Germinal center (tissue), 1 donor: ENCODE measurements at places on chromosomes 13 and 19.

GRCh38 chr19:48248081-48248833, 7.5 kb downstream of the CARD8 start:
- DNase-seq: no peak

- no peak for DNase-seq
Observed at GRCh38 chr13:105572401-105572800, 963.1 kb downstream of the EFNB2 start.

DNA sequence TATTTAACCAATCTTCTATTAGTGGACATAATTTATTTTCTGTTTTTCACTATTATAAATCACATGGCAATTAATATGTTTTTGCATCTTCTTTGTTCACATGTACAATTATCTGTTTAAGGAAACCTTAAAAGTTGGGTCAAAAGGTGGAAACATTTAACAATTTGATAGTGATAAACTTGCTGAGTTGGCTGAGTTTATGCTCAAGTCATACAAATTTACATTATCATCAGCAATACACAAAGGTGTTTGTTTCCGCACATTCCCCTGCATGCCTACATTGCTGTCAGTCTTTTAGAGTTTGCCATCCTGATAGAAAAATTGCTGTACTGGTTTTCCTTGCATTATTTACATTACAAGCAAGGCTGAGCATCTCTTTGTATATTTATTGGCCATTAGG, 139.5 kb downstream of the KCNRG start:
- no peak for DNase-seq

- DNase-seq: peak; percentile 65
Observed at GRCh38 chr19:5403968-5404640, 51.1 kb upstream of the ZNRF4 start.

- no peak for DNase-seq
Observed at GRCh38 chr19:7098096-7098495, 28.6 kb downstream of the ZNF557 start.

DNA sequence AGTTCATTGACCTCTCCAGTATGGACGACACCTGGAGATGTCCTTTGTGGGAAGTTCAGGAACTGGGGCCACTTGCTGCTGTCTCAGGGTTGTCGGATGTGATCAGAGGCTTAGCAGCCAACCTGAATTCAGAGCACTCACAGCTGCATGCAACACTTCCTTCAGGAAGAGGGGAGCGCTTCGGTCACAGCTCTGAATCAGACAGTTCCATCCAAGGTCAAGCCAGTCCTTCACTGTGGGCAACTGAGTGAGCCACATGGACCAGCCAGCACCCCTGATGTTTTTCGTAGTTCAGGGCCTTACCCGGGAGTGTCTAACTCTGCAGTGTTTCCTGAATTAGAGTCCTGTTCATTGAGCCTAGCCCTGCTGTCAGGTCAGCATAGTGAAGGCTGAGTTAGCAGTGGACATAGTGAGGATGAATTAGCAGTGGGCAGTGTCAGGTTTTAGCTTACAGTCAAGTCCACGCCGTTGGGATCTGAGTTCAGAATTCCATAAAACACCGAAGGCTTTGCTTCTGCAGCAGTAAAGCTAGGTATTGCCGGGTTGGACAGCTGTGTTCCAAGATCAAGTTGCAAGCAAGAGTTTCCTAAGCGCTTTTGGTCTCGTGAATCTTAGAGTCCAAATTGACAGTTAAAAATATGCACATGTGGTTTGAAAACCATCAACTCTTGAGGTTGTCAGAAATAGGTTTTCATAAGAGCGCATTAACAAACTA, 5.1 kb downstream of the ZNF555 start:
- DNase-seq: no peak

GRCh38 chr19:1295169-1296012, 9.7 kb downstream of the EFNA2 start:
- DNase-seq: peak; percentile 82

DNA sequence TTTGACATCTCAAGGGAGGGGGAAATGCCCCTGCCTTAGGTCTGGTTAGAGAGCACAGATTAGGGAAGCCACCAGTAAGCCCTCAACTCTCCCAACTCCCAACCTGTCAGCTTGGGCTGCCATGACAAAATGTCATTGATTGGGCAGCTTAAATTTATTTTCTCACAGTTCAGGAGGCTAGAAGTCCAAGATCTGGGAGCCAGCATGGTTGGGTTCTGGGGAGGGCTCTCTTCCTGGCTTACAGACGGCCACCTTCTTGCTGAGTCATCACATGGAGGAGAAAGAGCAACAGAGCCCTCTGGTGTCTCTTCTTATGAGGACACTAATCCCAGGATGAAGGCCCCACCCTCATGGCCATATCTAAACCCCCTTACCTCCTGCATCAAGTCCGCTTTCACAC, 24.2 kb downstream of the C19orf12 start:
- DNase-seq: no peak

GRCh38 chr13:96958286-96958891, 35.9 kb downstream of the OXGR1 start:
- DNase-seq: peak; percentile 2

DNA sequence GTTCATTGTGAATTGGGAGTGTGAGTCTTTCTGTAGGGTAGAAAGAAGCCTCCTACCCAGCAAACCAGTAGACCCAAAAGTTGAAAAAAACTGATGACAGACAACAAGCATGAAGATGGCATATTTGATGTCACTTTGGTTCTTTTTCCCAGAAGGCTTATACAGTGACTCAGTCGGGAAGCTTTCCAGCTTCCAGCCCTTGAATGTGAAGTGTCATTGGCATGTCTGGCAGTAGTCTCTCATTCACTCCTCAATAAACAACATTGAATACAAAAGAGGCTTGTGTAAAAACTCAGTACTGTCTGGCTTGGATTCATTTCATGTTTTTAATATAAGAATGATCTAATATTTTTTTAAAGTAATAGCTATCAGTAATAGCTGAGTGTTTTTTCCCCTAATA, 68.7 kb downstream of the IPO5 start:
- DNase-seq: no peak

DNA sequence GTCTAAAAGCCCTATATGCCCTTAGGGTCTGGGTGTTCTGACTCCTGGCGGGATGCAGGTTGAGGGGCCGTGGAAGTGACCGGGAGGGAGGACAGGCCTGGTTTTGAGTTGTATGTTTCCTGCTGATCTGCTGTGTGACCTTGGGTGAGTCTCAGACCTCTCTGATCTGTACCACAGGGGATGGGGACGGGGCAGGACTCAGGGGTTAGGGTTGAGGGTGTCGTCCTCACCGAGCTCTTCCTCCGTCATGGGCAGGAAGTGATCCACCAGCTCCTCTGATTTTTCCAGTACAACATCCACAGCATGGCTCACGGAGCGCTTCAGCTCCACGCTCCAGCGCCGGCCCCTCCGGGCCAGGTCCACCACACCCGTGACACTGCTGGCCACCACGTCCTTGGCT, 6.2 kb downstream of the PLIN5 start:
- no peak for DNase-seq

- DNase-seq: peak; percentile 70
Observed at GRCh38 chr19:2455851-2456570, 748 bp downstream of the LMNB2 start.

DNA sequence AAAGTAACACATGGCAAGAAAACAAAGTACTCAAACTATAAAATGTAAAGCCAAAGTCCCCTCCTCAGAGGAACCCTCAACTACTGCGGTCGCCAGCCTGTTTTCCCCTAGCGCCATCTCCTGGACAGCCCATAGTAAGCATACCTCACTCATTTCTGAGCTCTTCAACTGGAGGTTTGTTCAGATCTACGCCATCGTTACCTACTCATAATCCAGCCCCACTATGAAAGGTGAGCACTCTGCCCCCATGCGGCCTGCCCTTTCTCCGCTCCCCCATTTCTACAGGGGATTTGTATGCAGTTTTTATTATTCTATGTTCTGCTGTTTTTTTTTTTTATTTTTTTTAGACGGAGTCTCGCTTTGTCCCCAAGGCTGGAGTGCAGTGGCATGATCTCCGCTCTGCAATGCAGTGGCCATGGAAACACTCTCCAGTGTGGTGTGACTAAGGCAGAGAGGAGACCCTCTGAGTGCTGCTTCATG, 26.2 kb downstream of the OPA3 start:
- DNase-seq: peak; percentile 92

DNA sequence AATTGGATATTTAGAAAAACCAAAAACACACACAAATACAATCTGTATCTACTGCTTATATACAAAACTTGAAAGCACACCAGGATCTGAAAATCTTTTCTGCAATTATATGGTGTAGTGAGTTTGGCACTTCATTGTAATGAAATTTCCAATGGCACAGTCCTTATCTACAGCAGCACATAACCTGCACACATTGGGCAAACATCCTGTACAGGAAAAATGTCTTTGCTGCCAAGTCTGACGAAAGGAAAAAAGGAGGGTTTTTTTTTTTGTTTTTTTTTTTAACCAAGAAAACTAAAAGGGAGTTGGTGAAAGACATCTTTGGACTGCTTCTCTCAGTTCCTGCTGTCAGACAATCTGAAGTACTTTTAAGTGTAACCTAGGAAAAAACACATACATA, 107.8 kb downstream of the FOXO1 start:
- DNase-seq: no peak

- no peak for DNase-seq
Observed at GRCh38 chr19:33273881-33274662, 28.3 kb downstream of the CEBPA start.

- no peak for DNase-seq
Observed at GRCh38 chr13:82565201-82565600, 1317.1 kb downstream of the SLITRK1 start.

DNA sequence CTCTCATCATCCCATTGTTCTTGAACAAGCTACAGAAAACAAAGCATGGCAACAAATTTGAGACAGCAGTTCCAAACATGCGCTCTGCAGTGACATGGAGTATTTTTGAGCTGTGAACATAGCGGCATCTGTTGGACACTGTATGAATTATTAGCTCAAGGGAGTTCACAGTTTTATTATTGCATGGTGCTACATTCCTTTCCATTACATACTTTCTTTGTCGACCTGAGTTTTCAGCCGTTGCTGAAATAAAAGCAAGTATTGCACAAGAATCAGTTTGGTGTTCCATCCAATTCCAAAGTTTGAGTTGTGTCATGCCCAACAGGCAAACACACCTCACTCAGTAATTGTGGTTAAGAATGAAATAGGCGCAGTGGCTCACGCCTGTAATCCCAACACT, 30.1 kb upstream of the METTL21C start:
- DNase-seq: no peak

DNA sequence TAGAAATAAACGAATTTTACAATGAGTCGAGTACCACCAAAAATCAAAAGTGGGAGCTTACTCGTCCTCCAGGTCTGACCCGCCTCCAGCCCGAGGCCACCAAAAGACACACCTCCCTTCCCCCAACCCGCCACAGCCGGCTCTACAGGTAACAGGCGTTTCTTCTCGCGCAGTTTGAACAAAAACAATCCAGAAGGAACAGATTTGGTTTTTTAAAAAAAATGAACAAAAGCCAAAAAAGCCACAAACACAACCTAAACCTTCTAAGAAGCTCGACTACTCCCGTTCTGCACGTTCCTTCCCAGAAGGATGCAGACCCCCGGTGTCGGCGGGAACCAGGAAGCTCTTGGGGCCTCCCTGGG, 671 bp downstream of the ZDHHC20 start:
- peak; percentile 41 for DNase-seq

DNA sequence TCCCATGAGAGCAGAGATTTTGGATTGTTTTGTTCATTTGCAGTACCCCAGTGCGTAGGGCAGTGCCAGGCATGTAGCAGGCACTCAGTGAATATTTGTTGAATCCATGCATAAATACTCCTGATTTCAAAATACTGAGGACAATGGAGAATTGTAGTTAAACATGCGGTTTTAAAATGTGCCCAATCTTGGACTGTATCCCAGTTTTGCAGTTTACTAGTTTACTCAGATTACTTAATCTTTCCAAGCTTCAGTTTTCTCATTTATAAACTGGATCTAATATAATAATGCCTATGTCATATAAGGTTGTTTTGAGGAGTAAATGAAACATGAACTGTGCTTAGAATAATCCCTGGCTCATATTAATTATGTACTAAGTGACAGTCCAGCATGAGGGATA, 39.0 kb downstream of the RCBTB2 start:
- DNase-seq: no peak

DNA sequence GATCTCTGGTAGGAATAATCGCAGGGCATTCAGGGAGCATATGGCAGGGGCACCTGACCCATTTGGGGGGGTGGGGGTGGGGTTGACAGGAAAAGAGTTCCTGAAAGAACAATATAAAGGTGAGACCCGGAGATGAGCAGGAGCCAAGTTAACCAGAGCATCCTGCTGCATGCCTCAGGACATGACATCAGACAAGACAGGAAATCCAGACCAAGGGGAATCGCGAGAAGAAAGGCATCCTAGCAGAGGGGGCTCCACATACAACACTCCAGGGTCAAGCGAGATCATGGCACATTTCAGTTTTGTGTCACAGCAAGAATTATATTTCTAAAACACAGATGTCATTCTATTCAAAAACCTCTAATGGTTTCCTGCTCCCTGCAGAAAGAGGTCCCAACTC, 393.1 kb downstream of the COG6 start:
- DNase-seq: no peak

GRCh38 chr19:50794876-50795663, 4.9 kb downstream of the ACP4 start:
- no peak for DNase-seq

- DNase-seq: no peak
Observed at GRCh38 chr19:50315773-50316448, 13.3 kb downstream of the KCNC3 start.

DNA sequence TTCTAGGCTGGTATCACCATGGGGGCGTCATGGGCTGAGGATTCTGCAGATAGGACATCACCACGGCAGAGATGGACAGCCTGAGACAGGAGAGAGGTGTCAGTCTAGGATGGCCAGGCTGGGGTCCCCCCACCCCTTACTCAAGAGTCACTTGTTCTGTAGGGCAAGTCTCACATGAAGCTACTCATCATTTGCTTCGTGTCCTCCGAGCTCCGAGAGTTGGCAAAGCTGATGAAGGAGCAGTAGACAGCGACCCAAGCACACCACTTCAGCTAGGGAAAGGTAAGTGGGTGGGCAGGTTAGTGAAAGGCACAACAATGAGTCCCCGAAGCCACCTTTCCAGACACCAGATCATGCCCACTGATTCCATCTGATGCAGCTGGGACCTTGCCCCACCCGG, 1.7 kb downstream of the WDR83 start:
- DNase-seq: no peak

DNA sequence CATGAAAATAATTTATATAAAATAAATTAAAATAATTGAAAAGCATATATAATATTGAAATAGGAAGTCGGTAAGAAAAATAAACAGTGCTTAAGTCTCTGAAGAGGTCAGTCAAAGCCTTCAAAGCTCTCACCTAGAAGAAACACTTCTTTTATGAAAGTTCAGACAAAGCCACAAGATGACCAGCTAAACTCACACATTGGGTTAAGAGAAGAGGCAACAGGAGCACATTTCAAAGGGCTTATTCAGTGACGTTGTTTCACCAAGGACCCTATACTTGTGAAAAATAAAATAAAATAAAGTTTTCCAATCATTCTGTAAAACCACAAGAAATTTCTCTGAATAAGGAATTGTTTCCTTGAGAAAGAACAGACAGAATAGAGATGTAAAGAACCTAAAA, 2.5 kb upstream of the ITM2B start:
- DNase-seq: no peak
